ENCODE measurements at places on chromosomes 6 and 20.

GRCh38 chr20:1341561-1342265 is 12.8 kb upstream of the SDCBP2 start:
- DNase-seq = no peak

GRCh38 chr6:158311193-158311592 is 1.1 kb upstream of the TULP4 start:
- no peak for DNase-seq

- no peak for DNase-seq
Measured at GRCh38 chr20:48908656-48909319, 12.7 kb upstream of the ARFGEF2 start.

- no peak for DNase-seq
Measured at GRCh38 chr6:40809627-40810026, 222.5 kb upstream of the LRFN2 start.

GRCh38 chr6:132218059-132218696 is 183.1 kb downstream of the MOXD1 start:
- no peak for DNase-seq

Measured in NCI-H1930 (cell line).